Stimulated activated naive B cell treated with anti-CD40 and anti-IgM and Interleukin-4, amounts not matched to agents 10 μg/mL and 1 μg/mL and 100 μg/mL, for 72 hours (primary cell): ENCODE measurements at places on chromosomes 2 and 18.
A peak's percentile ranks its signal among the peaks of the same experiment; 100 is the strongest.

DNA sequence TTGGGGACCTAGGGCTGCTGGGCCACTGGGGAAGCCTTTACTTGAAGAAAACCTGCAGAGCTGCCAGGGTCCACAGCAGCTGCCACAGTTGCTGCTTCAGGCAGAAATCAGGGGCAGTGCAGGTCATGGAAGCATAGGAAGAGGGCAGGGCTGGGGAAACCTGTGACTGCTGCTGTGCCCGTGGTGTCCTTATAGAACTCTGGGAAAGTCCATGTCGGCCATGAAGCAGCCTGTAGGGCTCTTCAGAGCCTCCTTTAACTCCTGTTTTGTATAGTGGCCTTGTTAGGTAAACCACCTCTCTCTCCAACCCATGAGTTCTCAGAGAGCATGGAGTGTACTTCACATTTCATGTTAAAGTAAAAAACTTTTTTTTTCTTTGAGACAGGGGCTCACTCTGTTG, 62.1 kb downstream of the SMAD4 start:
- no peak for DNase-seq

GRCh38 chr2:3644891-3645605, 13.0 kb upstream of the ALLC start:
- no peak for DNase-seq

DNA sequence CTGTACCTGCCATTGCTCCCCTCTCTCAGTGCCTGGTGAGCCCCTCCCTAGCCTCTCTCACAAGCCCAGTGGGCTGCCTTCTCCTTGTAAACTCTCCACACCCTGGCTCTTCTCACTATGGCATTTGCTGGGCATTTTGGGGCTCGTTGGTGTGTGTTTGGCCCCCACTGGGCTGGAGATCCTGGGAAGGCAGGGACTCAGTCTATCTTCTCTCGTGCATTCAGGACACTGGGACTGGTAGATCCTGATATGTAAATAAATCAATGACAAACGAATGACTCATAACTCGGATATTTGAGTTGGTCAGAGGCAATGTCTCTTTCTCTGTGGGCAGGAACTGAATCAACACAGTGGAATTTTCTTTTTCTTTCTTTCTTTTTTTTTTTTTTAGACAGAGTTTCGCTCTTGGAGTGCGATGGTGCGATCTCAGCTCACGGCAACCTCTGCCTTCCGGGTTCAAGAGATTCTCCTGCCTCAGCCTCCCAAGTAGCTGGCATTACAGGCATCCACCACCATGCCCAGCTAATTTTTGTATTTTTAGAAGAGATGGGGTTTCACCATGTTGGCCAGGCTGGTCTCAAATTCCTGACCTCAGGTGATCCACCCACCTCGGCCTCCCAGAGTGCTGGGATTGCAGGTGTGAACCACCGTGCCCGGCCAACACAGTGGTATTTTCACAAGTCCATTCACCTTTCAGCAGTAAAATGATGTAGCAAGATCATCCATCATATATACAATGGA, 144.6 kb upstream of the SPRED2 start:
- DNase-seq, result no peak

- DNase-seq, result no peak
These were observed 8.3 kb downstream of the ASAP2 start for GRCh38 chr2:9214873-9215272.

- no peak for DNase-seq
These were observed 55.3 kb upstream of the CHST9 start for GRCh38 chr18:27240383-27240782.

DNA sequence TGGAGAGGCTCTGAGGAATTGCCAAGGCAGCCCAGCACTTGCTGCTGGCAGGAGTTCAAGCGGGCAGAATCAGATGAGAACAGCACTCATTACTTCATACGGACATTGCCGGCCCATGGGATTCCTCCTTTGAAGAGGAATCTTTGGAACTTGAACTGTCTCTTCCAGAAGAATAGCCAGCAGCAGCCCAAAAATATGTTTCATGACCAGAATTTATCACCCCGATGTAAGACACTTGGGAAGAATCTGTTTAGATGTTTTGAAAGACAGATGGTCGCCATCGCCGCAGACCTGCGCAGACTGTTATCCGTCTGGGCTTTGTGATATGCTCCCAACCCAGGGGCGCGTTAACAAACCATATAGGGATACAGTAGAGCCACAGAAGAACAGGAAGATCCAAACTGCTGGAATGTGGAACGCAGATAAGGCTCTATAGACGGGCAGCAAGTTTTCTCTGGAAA, 3.7 kb upstream of the ADI1 start:
- DNase-seq, result no peak

- DNase-seq, result peak; percentile 6
These were observed 182.3 kb downstream of the RDH14 start for GRCh38 chr2:18378020-18378653.

GRCh38 chr2:15941481-15941850, 1.1 kb downstream of the MYCN start:
- no peak for DNase-seq

GRCh38 chr2:240954436-240955305, 43.7 kb upstream of the SNED1 start:
- DNase-seq, result no peak

- DNase-seq, result no peak
These were observed 1280.6 kb upstream of the NRXN1 start for GRCh38 chr2:52312486-52312885.

GRCh38 chr2:67232936-67233335, 164.2 kb upstream of the ETAA1 start:
- no peak for DNase-seq

DNA sequence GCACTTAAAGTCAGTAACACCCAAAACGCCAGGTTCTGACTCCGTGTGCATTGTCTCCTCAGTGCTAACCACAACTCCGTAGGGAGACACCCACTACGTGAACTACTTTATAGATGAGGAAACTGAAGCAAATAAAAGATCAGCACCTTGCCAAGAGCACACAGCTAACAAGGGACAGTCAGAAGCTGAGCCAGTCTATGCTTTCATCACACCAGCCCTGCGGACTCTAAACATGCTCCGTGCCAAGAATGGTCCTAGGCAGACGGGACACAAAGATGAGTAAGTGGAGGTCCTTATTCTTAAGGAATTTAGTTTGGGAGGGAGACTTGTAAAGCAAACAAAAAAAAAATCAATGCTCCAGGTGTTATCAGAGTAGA, 9.6 kb downstream of the MBOAT2 start:
- DNase-seq, result no peak

- DNase-seq, result no peak
These were observed 51.4 kb downstream of the MARCHF4 start for GRCh38 chr2:216320852-216321251.

DNA sequence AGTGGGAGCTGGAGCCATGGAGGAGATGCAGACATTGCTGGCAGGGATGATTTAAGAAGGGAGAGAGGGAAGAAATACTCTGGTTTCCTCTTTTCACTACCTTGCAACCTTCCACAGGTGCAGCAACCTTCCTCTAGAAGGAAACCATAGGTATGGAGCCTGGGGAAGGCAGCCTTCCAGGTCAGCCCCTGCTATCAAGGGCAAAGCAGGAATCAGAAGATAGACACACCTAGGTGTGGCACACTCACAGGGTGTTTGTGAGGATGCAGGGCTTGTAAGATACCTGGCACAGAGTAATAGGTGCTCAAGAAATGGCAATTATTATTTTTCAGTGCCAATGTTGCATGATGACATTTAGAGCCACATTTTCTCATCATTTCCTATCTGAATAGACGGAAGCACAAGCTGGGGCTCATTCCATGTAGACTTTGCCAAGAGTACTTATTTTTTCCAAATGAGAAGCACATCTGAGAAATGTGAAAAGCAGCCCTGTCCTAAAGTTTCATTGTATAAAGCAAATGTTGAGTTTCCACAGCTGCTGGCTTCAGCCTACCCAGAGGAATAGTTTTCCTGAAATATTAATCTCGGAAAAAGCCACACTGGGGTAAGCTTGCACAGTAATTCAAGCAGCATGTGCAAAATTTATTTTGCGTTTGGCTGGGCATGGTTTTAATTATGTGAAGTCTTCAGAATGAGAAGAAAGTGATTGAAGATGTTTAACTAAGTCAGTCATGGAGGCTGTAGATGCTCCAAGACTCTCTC, 20.6 kb downstream of the EVA1A start:
- DNase-seq, result no peak

GRCh38 chr2:237196866-237197618, 111.4 kb downstream of the COPS8 start:
- no peak for DNase-seq

DNA sequence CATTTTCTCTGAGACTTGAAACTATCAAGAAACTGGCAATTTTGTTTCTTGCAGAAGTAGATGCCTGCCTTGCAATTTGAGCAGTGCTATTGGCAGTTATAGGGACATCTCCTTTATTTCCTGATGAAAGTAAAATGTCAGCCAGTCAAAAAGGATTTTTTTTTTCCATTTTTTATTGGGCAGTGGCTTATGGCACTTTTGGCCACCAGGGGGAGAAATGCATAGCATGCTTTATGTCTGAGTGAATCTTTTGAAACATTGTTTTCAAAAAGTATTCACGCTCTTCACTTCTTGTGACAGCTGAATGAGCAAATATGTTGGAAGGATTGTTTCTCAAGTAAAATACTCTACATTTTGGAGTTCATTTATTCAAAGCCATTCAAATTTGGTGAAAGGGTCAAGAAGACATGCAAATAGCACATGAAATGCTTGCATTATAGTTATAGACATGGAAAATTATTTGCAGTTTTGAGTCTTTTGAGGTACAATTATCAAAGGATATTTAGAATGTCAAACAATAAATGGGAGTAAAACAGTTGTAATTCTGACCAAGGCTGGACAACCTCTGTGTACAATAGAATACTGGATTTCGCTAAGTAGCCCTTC, 491.0 kb downstream of the CDH2 start:
- DNase-seq, result no peak

DNA sequence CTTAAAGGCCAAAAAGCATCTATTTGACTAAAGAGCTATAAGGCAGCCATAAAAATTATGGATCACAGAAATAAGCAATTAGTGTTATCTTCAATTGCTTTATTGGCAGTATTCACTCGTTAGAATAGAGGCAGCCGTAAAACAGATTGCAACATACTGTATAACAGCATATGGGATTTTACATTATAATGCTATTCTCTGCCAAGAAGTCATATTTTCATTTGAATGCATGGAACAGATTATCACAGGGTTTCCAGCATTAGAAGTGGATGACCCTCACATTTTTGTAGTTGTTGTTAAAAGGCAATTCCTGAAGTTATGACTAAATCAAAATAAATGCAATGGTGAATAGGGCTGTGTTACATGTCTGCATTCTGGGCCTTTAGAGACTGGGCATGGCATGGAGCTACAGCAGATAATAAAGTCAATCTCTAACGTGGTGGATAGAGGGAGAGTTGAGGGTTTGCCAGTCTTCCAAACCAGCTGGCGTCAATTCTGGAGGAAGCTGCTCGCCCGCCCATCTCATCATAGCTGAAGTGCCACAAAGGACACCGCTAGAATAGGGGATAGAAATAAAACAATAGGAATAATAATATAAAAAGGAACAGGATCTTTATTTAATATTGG, 155.4 kb upstream of the VRK2 start:
- DNase-seq, result no peak

DNA sequence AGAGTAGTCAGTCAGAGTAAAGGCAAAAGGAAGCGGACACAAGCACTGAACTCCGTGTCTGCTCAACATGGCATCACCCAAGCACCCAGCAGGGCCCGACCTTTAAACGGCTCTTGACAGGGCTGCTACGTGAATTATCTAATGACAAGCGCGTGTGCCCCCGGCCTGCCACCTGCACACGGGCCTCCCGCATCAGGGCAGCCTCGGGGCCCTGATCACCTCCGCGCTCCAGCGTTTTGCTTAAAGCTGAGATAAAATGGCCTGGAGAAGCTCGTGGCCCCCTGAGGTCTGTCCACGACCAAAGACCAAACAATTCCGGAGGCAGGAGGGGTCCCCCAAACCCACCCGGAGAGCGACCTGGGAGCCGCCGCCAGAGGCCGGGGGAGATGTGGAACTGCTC, 376 bp downstream of the NDUFA10 start:
- no peak for DNase-seq

- no peak for DNase-seq
These were observed 43.9 kb downstream of the BOLA3 start for GRCh38 chr2:74103763-74104162.

- no peak for DNase-seq
These were observed 126.2 kb downstream of the TMEM18 start for GRCh38 chr2:550860-551567.

GRCh38 chr2:135585586-135585985, 54.3 kb downstream of the R3HDM1 start:
- DNase-seq, result no peak

- no peak for DNase-seq
These were observed 1036.5 kb upstream of the CNTNAP5 start for GRCh38 chr2:122988395-122989221.
